GOT3 (cell line): ENCODE measurements at places on chromosomes 5 and 9.

GRCh38 chr9:108688676-108689075, 167.1 kb downstream of the ACTL7B start:
- DNase-seq: no peak

DNA sequence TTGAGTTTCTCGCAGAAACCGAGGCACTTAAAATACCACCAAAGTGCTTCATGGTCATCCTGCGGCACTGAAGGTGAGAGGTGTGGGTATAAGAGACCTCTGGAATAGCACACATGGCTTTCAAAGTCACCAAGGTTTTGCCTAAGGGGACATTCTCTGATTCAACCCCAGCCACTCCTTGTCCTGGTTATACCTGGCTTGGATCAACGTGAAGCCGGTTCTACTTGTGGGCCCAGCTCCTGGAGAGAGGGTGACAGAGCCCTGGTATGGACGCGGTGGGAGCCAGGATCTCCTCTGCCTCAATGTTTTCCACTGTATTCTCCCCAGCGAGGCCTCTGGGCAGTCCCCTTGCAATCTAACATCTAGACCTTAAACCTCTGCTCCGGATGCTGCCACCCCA, 132.0 kb downstream of the FSTL4 start:
- no peak for DNase-seq

GRCh38 chr5:141051521-141051866, 320 bp downstream of the PCDHB1 start:
- DNase-seq: no peak

- no peak for DNase-seq
These were observed at the start of gene PDE4D for GRCh38 chr5:59893429-59894227. TSS of gene PDE4D (minus strand) at chr5:59893726.

- no peak for DNase-seq
These were observed 37.9 kb downstream of the IRX4 start for GRCh38 chr5:1844708-1845436.

- DNase-seq: no peak
These were observed 7.5 kb downstream of the RASGRF2 start for GRCh38 chr5:80967500-80968181.

DNA sequence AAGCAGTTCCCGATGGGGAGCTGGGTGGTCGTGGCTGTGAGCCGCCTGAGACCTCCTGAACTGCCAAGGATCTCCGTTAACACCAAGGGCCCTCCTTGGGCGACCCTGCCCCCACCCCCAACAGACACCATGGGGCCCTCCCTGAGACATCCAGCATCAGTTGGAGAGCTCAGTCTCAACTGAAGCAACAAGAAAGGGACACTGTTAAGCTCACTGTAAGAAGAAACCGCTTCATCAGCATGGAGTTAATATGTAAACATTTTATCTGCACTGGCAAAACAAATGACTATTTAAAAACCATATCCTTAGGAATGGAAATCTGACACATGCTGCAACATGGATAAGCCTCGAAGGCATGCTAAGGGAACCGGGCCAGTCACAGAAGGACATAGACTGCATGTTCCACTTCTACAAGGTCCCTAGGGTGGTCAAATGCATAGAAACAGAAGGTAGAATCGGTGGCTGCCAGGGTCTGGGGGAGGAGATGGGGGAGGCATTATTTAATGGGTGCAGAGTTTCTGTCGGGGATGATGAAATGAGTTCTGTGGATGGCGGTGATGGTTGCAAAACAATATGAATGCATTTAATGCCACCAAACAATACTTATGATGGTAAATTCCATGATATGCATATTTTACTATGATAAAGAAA, 47.4 kb downstream of the ROR2 start:
- DNase-seq: no peak

- DNase-seq: no peak
These were observed 1127.5 kb downstream of the TAF11L14 start for GRCh38 chr5:18761801-18762200.

GRCh38 chr5:98602534-98603112, 170.8 kb upstream of the RGMB start:
- DNase-seq: no peak

GRCh38 chr5:176548967-176549444, at the start of gene CDHR2:
TSS of gene CDHR2 (plus strand) at chr5:176549342. CDS start at chr5:176565353, 16,011 bp downstream.
- no peak for DNase-seq

GRCh38 chr5:115455301-115455707, 89.3 kb downstream of the FEM1C start:
- no peak for DNase-seq

- no peak for DNase-seq
These were observed 25.8 kb upstream of the TPD52L3 start for GRCh38 chr9:6302417-6302816.

GRCh38 chr5:16578474-16578883, 38.3 kb downstream of the RETREG1 start:
- no peak for DNase-seq

DNA sequence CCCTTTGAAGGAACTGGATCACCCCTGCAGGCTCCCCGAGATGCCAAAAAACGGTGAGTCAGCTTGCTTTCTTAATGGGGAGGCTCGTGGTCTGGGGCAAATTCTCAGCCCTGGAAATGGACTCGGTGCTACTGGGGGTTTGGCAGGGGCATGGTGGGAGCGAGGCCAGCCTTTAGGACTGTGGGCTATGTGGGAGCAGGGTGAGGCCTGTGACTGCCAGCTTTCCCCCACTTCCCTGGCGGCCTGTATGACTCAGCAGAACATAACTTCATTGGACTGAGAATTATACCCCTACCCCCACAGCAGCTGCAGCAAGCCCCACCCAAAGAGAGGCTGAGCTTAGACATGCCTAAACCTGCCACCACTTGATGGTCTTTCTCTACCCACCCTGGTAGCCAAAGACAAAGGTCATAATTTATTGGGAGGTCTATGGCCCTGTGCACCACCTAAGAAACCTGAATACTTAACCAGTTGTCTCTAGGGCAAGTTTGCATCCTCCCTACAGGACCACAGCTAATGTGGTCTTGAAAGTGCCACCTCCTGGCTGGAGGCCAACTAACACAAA, 325.3 kb downstream of the TLE1 start:
- DNase-seq: no peak

- no peak for DNase-seq
These were observed 337.4 kb downstream of the GLIS3 start for GRCh38 chr9:3962496-3962895.

DNA sequence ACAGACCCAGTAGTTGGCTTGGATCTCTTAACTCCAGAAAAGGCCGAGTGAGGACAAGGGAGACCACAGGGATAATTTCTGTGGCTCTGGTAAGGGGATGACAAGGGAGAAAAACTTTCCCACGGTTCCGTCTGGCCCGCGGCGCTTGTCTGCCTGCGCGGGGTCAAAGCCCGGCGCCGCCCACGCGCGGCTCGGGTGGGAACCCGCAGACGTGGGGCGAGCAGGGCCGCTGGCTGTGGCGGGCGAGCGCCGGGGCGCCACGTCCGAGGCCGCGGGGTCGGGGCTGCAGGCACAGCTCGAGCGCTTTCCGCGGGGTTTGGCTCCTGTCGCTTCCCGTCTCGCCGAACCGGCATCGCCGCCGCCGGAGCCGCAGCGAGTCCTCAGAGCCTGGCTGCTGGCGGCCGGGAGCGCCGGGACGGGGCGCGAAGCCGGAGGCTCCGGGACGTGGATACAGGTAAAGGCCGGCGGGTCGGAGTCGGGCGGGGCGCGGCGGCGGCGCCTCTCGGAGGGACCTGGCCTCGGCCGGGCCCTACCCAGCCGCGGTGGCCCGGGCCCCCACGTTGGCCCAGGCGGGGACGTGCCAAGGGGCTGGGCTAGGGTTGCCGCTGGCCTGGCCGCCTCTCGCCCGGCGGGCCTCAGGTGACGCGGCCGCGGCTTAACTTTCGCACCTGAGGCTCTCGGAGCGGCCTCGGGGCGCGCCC, at the start of gene RNF180:
Gene RNF180, plus strand, starts transcription at position 344 of the 701 bp plus-strand sequence. CDS start 34,965 bp downstream, outside the sequence.
- DNase-seq: no peak

DNA sequence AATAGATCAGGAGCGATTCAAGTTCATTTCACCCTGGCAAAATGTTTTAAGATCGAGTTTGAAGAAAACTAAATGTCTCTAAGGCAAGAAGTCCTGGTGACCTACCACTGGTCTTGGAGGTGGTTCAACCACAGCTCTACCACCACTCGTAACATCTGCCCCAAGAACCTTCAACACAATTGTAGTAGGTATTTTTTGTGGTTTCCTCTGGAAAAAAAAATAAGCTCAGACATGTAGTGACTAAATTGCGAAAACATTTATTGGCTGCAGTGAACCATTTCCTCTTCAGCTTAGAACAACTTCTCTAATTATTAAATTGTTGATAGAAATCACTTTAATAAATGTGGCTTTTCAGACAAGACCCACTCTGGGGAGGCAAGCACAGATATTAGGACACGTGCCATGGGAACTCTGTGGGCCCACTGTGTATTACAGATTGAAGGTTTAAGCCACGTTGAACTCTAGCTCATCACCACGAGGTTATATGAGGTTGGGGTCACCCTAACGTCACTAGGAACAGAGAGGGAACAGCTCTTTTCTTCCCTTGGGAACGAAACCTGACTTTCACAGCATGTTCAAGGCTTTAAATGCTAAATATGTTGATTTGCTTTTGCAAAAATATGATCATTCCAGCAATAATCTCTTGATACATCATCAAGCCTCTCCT, 142.9 kb downstream of the HSD17B3 start:
- DNase-seq: no peak
